ENCODE measurements at places on chromosomes 1 and 21.

- DNase-seq = no peak
Measured at GRCh38 chr1:50976890-50977574, 7.0 kb downstream of the CDKN2C start.

- DNase-seq = no peak
Measured at GRCh38 chr21:46031484-46031883, 49.9 kb downstream of the COL6A1 start.

DNA sequence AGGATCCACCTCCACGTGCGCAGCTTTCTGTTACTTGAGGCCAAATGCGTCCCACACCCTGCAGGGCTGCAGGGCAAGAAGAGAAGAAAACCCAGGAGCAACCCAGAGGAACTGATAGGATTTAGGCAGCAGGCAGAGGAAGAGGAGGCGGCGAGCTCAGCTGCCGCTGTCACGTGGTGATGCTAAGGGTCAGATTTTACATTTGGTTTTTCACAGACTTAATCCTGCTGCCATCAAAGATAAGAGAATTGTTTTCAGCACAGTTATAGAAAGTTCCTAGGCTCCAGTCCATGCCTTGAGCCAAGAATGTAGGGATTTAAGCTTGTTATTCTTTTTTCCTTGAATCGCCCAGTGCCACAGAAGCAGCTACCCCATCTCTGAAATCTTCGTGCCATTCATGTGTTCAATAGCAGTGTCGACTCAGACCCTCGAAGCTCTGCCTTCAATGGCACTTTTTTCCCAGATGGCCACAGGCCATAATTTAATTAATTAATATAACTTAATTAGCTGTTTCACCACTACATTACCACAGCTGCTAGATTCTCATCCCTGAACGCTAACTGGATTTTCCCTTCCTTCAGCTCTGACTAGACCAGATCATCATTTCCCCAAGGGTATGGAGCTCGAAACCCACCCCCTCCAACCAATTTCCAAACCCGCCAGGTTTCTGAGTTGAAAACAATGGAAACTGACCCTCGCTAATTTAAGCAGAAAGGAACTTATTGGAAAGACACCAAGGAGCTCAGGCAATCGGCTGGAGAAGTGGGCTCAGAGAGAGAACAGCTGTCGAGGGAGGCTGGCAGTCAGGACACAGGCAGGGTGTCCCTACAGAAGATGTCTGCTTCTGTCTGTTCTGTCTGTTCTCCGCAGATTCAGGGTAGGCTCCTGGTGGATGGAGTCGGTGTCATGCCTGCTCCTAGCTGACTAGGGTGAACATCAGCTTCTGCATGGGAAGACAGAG lies 36.2 kb downstream of the LDLRAP1 start:
- DNase-seq = no peak

DNA sequence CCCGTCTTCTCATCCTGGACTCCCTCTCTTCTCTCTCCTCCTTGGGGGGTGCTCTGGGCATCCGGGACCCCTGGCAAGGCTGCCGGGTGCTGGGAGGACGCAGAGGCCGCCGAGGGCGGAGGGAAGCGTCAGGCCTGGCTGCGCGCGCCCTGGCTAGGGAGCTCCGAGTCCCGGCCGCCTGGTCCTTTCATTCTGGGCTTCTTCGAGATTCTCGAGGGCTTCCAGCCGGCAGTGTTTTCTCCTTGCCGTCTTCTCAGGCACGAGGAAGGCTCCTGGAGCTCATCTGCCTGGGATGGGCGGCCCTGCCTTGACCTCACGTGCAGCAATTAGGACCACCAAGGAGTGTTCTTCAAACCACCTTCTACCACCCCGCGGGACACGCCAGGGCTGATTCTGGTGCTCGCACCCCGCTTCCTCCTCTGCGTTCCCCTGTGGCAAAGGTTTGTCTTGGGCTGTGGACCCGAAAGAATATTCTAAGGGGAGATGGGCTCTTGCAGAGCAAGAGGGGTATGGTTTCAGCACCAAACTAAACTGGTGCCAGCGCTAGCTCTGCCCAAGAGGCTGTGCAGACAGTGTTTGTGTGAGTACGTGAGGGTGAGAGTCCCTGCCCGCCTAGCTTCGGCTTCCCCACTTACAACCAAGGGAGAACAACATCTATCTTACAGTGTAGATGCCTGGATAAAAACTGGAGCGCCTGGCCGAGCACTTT lies 36.5 kb downstream of the PIK3CD start:
- no peak for DNase-seq

DNA sequence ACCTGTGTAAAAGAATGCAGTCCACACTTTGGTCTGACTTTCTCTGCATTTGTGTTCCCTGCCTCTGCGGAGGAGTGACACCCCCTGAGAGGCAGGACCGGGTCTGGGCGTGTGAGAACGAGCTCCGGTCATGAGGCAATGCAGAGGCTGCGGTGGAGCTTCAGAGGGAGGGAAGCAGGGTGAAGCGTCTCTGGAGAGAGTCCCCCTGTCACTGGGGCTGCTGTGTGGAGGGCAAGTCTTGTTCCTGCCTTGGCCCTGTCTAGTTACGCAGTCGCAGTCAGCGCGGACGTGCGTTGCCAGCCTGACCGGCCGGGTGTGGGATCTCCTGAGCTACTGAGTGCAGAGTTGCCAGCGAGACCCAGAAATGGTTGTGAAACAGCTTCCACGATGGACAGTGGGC lies 48.5 kb downstream of the BACE2 start:
- no peak for DNase-seq

DNA sequence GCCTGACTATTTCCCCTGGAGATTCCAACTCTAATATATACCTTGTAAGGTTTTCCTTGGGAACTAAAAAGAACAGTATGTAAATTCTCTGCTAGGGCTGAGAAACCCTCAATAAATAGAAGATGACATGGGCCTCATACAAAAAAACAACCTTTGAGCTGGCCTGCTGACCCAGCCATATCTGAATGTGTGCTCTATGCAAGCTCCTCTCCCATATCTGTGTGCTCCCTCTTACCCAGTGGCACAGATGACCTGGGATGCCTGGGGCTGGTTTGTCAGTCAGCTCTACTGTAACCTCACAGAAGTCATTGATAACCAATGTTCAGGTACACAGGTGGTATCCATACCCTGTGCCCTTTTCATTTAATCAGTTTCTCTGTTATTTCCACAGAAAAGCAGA lies 329.2 kb downstream of the SEC16B start:
- no peak for DNase-seq

- peak; percentile 12 for DNase-seq
Measured at GRCh38 chr1:228393268-228393701, 13.3 kb downstream of the TRIM11 start.

GRCh38 chr1:155113450-155113980 lies 14.2 kb upstream of the EFNA1 start:
- no peak for DNase-seq

DNA sequence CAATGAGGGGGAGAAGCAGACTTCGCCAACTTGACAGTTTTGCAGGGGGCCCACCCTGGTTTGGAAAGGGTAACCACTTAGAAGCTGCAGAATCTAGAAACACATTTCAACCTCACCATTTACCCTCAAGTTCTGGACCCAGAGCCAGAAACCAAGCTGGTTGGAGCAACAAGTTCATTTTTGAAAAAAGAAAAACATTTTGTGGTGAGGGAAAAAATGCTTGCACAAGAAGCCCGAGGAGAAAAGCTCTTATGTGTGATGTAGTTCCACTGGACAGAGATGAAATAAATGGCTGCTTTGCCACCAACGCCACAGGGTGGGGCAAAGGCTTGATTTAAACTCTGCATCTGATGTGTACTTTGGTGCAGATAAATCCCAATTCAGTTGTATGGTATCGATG lies 10.6 kb upstream of the NGF start:
- DNase-seq = no peak

DNA sequence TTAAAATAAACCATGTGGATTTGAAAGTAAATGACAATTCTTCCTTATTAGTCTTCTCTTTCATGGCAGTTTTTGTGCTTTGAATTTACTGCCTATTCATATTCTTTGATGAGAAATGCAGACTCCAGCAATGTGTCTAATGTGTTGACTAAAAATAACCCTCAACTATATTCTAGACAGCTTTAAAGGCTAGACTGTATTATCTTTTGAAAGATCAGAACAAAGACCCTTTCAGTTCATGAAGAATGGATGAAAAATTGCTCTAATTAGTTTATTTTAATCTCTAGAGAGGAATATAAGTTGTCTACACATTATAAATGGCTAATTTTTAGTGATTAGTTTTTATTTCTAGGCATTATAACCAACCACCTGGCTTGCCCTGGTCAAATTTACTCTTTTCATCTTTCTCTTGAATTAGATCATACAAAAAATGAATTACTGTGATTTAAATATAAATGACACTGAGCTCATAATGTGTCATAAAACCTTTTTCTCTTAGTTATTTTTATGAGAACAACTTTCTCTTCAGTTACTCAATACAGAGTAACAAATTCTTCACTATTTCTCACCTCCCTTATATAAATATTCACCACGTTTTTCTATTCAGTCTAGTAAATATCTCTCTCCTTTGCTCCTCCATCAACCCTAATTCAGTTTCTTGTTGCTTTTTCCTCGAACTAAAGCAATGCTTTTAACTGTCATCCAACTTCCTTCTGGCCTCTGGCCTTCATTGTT lies 428.5 kb upstream of the TMPRSS15 start:
- DNase-seq = no peak

DNA sequence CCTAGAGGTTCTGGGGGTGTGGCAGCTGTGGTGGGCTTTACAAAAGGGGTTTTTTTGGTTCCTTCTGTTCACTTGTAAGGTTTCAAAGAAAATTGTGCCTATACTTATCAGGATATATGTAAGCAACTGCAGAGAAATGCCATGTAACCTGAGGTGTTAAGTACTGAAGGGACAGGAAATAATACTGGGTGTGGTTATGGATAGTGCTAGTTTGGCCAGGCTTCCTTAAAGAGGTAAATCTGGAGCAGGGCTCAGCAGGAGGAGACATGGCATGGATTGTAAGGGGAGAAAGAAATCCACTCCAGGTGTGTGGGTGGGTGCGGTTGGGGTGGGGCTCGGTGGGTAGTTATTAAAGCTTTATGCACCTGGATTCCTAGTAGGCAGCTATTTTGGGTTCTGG lies 28.3 kb downstream of the KIRREL1 start:
- DNase-seq = no peak

DNA sequence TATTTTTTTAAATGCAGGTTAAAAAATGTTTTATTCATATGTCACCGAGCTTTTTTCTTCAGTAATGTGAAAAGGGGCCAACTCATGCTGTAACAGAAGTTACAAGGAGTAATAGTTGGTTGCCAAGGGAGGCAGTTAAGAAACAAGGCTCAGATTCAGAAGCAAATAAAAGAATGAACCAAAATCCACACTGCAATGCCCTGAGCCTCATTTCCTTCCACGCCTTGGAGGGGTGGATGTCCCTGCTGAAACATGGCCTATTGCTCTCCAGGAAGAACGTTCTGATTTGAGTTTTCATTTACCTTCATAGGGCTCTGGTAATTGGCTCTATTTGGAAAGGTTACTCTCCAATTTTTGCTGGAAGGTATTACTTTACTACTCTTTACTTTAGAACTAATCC lies 24.4 kb downstream of the ALG14 start:
- DNase-seq = no peak

GRCh38 chr1:166083887-166084286 lies 82.9 kb downstream of the FAM78B start:
- DNase-seq = no peak

DNA sequence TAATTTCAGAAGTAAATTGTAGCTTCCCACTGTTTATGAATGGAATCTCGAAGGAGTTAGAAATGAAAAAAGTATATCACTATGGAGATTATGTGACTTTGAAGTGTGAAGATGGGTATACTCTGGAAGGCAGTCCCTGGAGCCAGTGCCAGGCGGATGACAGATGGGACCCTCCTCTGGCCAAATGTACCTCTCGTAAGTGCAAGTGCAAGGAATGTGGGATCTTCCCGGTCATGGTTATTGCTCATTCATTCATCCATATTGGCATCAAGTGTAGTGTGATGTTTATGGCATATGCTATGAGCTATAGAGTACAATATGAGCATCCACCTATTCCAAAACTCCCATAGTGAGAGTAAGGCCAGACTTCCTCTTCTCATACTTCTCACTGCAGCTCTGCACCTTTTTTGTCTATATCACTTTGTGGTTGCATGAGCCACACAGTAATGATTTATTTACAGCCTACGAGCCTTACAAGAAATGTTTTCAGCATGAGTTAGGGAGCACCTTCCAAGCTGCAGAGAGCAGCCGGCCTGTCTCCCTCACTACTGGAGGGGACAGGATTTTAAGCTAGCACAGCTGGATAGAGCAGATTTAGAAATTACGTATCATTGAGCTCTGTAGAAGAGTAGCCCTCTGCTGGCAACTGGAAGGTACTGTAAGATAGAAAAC lies 24.9 kb upstream of the CR1L start:
- DNase-seq = no peak

- no peak for DNase-seq
Measured at GRCh38 chr21:35971824-35972223, 88.5 kb downstream of the SETD4 start.

All from glomerular endothelial cell (primary cell).